ENCODE measurements at places on chromosomes 11 and 22.

DNA sequence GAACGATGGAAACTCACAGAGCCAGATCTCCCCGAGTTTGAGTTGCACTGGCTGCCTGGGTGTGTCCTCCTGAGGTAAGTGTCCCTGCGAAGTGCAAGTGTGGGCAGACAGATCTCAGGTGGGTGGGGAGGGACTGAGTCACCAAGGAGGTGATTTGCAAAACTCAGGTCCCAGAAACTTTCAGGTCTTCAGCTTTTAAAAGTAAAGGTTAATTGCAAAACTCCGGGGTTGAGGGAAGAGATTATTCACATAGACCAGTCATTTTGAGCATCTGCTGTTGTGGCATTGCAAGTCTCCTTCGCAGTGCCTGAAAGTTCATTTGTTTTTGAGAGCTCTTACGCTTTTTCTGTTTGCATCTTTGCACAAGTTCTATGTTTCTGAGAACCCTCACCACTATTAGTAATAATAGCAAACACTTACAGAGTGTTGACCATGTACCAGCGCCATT is 7.1 kb downstream of the CD44 start:
- peak; percentile 94 for DNase-seq

DNA sequence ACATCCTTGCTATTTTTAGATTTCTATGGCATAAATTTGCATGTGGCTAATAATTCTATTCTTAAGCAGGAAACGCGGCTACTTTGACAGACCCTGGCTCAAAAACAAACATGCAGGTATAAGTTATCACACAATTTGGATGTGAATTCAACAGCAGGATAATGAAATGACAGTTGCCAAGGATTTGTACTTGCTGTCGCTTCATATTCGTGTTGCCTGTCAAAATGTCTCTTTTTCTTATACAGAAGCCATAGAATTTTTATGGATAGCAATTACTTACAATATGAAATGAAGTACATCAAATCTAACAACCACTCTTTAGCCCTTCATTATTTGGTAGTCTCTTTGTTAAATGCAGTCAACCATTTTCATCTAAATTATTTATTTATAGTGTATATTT is 46.4 kb downstream of the DCDC1 start:
- no peak for DNase-seq

GRCh38 chr11:15493921-15494620 is 379.3 kb downstream of the INSC start:
- peak; percentile 6 for DNase-seq

DNA sequence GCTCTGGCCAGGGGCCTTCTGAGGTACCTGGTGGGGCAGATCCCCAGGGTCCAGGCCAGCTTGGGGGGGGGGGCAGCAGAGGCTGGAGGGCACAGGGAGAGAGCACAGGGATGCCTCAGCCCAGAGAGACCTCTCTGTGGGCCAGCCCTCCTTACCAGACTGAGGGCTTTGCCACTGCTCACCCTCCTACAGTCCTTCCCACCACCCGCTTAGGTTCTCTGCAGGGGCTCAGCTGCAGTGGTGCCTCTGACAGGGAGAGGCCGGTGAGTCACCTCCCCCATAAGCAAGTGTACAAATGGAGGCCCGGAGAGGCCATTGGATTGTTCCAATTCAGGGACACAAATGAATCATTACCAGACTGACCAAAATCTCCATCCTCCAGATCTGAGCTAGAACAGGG is 68.1 kb upstream of the LMO1 start:
- no peak for DNase-seq

DNA sequence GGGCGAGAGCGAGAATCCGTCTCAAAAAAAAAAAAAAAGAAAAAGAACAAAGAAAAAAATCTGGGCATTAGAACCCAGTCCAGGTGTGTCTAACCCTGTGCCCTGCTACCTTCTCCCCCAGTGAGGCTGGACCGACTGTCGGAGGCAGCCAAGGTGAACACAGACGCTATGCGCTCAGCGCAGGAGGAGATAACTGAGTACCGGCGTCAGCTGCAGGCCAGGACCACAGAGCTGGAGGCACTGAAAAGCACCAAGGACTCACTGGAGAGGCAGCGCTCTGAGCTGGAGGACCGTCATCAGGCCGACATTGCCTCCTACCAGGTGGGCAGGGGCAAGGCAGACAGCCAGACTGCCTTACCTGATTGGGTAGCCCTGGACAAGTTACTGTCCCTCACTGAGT is 3.2 kb downstream of the NEFH start:
- no peak for DNase-seq
